ENCODE measurements at places on chromosomes 6 and 20.

DNA sequence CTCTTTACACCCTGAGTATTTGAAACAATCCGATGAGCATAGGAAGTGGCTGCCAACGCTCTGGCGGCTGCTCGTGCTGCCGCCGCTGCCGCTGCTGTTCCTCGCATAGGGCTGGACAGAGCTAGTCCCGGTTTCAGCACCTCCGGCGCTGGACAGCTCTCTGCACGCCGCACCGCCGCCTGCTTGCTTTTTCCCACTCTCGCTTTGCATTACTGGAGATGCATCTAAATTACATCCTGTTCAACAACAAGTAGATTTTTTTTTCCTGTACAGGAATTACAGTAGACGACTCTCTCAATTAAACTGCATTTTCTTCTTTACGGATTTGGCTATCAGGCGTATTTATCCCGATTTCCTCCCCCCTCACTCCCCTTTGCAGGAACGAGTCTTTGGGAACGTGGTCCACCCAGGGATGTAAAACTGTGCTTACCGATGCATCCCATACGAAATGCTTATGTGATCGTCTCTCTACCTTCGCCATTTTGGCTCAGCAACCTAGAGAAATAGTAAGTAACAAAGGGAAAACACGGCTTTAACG, 563.8 kb downstream of the LMBRD1 start:
- no peak for DNase-seq

DNA sequence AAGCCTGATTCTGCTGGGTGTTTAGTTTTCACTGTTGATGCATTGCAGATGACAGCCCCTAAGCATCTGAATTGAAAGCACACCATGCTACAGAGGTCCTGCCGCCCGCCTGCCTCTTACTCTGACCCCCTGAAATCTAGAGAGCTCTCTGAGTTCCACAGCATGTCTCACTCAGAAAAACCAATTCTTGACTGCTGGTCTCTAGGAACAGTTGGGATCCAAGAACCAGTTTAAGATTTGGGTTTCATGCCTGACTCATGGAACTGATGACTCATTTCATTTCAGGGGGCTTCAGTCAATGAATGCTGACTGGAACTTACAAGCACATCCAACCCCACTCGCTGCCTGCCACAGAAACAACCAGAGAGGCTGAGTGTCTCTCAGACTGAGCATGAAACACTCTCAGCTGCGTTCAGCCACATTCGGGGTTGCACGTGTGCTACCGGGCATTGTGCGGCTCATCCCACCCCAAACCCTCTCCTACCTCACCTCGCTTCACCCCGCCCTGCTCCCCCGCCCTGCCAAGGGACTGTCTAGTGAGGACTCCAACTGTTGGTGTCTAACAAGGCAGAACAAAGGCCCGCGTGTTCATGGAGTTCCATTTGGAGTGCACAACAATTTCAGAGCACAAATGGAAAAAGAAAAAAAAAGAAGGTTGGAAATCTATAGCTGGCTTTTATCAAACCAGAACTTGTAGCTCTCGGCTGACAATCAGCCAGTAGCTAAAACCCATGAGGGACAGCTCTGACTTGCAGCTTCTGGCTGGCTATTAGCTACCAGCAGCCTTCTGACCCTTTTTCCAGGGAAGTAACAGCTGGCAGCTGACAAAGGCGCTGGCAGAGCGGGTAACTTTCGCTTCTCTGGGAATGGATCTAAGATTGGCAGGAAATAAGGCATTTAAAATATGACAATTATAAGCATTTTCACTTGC, 20.0 kb upstream of the TRAF3IP2 start:
- DNase-seq = no peak

DNA sequence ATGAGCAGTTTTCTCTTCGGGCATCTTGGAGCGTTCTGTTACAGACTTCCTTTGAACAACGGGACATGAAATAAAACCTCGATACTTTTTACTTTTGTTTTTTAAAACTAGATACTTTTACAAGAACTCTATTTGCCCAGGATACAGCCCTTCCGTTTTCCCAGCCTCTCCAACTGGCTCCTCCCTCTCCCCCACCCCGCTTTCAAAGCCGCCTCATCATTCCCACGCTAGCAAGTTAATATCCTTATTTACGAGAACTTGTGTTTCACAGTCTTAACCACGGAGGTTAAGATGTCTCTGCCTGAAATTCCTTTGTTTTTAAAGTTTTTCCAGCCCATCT, 241 bp upstream of the CFAP206 start:
- no peak for DNase-seq

DNA sequence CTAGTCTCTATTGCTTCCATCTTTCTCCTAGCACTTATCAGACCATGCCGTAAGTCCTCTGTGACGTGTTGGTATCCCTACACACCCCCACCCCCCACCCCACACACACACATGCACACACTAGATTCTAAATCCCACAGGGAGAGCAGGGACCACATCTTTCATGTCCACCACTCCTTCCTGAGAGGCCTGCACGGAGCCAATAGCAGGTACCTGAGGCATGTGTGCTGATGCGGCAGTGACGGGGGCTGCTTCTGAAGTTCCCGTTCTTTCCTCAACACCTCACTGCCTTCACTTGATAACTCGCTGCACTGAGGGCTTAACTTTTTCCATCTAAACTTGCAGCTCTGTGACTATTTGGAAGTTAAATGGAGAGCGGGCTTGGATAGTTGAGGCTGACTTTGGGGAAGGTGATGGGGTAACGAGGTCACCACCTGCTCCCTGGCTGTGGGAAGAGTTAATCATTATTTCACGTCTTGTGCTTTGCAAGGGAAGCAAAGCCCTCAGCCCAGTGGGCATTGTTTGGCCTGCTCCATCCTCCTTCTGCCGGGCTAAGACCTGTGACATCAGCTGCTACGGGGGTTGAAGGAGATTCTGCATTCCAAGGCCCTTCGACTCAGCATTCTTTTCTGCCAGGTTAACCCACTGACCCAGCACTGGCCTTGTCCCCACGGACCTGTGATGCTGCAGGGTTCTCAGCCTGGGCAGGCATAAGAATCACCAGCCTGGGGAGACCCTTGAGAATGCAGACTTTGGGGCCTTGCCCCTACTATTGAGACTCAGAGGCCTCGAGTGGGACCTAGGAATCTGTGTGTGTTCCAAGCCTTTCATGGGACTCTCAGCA, 187.8 kb downstream of the ANKRD60 start:
- no peak for DNase-seq

DNA sequence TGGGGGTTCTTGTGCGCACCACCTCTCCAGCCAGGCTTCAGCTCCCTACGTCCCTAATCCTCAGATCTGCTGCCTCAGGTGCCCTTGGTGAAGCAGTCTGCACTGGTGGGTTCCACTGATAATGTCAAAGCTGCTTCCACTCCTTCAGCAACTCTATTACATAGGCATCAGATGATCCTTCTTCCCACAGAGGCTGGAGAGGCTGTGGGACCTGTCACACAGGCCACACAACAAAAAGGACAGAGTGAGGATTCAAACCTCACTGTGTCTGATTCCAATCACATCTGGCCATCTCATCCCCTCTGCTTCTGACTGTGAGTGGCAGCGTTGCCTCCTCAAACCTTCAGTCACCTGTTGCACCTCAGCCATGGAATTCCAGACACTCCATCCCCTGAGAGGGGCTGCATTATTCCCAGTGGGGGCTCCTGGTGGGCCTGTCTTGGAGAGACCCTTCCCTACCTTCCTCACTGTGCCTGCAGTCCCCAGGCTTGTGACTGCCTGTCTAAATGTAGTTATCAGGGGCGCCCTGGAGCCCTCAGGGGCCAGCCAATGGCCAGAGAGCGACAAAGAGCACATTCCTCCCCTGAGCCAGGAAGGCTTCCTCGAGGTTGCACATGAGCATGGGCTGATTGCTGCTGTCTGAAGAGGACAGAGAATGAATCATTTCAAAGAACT, 211.4 kb upstream of the ECI2 start:
- no peak for DNase-seq

GRCh38 chr6:31901415-31901952, 402 bp downstream of the ZBTB12 start:
- no peak for DNase-seq
